ENCODE measurements at places on chromosomes 5 and 9.

DNA sequence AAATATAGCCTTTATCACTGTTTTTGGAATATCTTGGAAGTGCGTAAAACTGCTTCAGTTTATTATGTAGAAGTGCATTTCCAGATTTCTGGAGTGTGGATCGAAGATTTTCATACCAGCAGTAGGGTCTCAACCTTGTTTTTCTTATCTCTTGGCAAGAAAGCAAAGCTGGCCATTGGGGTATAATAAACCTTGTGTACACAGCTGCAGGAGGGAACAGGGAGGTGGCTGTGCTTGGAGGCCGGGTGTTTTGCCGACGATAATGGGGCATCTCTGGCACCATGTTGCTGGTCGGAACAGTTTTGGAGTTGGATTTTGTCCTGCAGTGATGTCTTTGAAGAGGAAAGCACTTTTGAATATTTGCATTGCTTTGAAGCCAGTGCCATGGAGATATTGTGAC lies 308.8 kb upstream of the DMRT1 start:
- no peak for DNase-seq

DNA sequence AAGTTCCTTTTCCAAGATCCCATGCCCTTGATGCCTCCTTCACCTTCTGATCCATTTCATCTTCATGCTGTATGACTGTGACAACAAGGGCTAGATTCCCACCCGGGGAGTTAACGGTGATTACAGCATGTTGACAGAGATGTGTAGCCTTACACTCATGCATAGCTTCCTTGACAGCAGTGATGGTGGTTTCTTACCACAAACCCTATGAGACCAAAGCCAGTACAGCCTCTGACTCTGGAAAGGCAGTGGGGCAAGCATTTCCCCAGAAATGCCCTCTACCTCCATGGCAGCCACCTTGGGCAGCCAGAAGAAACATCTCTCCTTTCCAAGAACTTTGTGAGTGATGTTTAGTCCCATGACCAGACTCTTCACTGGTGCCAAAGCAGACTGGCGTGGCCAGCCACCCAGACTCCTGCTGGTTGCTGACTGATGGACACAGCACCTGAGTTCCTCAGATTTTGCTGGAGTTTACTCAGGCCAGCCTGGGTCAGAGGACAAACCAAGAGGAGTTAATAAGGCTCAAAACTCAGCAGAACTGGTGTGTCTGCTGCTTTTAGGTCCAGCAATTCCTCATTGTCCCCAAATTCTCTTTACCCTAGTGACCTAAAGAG lies 199.7 kb upstream of the SLC27A6 start:
- no peak for DNase-seq

GRCh38 chr5:88879724-88880123 lies 3.3 kb downstream of the MEF2C start:
- no peak for DNase-seq

- no peak for DNase-seq
Measured at GRCh38 chr5:74948031-74948546, 81.9 kb upstream of the FAM169A start.

- DNase-seq = no peak
Measured at GRCh38 chr5:63919763-63920478, 42.3 kb downstream of the HTR1A start.
